ENCODE measurements at places on chromosomes 12 and 14.

DNA sequence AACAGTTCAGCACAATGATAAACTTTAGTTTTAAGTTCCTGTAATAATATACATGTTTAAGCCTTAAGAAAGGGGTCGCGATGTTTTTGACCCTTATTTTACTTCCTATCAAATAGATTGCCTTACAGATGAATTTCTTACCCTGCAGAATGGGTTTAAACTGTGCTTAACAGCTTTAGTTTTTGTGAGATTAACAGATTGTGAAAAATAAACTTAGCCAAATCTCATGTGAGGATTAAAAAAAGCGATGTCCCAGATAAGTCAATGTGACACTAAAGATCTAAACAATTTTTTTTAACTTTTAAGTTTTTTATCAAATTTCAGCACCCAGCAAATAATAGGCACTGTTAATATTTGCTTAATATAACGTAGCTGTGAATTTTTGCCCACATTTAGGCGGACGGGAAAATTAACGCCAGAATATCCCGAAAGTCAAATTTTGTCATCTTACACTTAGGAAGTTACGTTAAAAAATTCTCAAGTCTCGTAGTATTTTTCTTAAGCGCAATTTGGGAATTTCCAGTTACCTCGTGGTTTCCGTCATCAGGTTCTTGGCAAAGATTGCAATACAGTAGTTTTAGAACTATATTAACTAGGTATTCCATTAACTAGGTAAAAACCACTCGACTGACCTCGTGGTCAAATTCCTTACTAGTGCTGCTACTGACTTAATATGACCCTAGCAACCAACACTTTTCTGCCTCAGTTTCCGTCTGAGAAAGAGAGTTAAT lies 1.2 kb downstream of the HNRNPC start:
- DNase-seq = no peak

DNA sequence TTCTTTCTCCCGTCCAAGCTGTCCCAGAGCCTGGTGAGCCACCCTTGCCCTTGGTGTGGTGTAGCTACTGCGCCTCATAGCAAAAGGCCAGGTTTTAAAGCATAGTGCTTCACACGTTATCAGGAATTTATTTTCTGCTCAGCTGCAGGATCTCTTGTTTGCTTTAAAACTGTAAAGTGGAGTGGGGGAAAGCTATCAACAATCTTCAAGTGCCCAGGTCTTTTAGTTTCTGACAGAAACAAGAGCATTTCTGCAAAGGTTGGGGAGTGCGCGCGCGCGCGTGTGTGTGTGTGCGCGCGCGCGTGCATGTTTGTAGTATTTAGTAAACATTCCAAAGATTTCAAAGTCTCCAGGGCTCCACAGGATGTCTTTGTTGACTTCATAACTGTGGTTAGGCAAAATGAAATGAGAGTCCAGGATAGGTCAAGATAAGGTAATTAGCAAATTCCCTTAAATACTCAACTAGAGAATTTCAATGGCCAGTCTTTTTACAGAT lies 45.5 kb downstream of the EML1 start:
- no peak for DNase-seq

- no peak for DNase-seq
Measured at GRCh38 chr14:24135584-24135833, 485 bp upstream of the PSME1 start.

- no peak for DNase-seq
Measured at GRCh38 chr12:66279123-66279712, 23.1 kb upstream of the HELB start.

DNA sequence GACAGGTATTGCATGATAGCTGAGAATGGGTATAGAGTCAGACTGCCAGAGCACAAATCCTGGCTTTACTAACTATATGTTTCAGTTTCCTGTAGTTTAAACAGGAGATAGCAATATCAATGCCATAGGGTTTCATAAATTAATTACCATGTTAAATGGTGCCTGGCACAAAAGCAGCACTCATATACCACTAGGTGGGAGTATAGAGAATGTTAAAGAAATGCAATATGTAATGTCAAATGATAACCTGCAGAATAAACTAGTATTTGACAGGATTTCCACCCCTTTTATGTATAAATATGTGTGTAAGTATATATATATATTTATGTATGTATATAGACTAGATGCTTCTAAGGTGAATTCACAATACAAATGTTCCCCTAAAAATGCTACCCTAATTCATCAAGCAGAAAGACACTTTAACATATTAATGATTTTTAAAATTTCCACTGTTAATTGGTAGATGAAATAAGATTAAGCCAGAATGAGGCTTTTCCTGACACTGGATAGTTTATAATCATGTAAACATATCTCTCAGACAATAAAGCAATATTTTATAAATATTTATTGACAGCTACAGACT lies 8.6 kb downstream of the WDR89 start:
- DNase-seq = peak; percentile 14

DNA sequence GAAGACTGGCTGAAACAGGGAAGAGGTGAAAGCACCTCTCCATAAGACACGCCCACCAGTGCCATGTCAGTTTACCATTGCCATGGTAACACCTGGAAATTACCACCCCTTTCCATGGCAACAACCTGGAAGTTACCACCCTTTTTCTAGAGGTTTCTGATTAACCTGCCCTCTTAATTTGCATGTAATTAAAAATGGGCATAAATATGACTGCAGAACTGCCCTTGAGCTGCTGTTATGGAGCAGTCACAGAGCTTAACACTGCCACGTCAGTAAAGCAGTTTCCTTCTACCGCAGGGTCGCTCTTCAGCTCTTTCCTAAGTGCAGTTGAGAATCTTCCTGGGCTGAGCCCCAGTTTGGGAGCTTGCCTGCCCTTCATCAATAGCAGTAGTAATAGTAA lies 55.2 kb downstream of the RASSF3 start:
- DNase-seq = no peak

Measured in GM12891 (cell line).